Muscle of arm (tissue), 14 donors: ENCODE measurements at places on chromosomes 11 and 22. TPM values are rescaled to one million over a fixed set of nuclear protein-coding genes. Genes with fewer than 3 reads are reported as not detected.

GRCh38 chr11:27896096-27896495 lies 195.8 kb upstream of the BDNF start:
- DNase-seq: no peak

- peak; percentile 73 for DNase-seq
Measured at GRCh38 chr11:57248780-57249383, 11.8 kb upstream of the APLNR start.

GRCh38 chr11:78564490-78565467 lies 9.9 kb downstream of the NARS2 start:
- peak; percentile 71 for DNase-seq

The PTGDR2 gene
- 0.66 TPM for polyA plus RNA-seq

DNA sequence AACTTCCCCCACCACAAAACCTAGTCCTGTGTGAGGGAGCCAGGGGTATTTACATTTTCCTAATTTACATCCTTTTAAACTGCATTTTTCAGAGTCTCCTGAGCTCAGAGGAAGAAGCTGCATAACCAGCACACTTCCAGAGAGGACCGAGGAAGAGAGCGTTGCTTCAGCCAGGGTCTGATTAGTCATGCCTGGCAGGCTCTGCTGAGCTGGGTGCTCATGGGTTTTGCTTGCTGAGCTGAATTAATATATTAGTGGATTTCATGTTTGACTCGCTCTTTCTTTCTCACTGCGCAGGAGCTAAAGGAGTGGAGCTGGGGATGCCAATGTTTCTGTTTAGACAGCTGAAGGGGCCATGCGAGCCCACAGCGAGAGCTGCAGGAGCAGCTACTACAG lies 539.3 kb upstream of the B3GAT1 start:
- peak; percentile 72 for DNase-seq

GRCh38 chr11:44226490-44226889 lies 83.4 kb downstream of the ALX4 start:
- DNase-seq: no peak

The SLC39A13 gene
- 65.2 TPM for polyA plus RNA-seq

GRCh38 chr22:35126993-35127392 lies 61.0 kb downstream of the ISX start:
- DNase-seq: no peak

- no peak for DNase-seq
Measured at GRCh38 chr11:68929706-68930570, 26.2 kb downstream of the IGHMBP2 start.

GRCh38 chr11:2708757-2709281 lies 9.0 kb upstream of the KCNQ1OT1 start:
- peak; percentile 94 for DNase-seq

GRCh38 chr11:7606496-7606895 lies 66.8 kb downstream of the CYB5R2 start:
- no peak for DNase-seq
